ENCODE measurements at places on chromosomes 5 and 9.

DNA sequence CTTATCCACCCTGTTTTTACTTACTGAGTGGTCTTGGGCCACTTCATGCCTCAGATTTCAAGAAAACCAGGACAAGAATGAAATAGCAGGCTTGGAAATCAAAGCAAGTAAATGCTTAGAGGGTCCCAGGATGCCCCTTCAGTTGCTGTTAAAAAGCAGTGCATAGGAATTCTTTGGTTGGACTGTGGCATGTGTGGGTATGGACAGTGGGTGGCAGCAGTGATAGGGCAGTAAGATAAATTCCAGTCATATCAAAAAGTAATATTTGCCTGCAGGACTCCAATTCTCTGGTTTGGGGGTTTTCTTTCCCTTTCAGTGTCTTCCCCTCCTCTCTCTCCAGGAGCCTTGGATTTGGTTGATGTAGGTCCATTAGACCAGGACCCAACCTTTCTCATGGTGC lies 306.7 kb upstream of the CLINT1 start:
- no peak for DNase-seq

- no peak for DNase-seq
Measured at GRCh38 chr5:177484902-177485549, 11.6 kb upstream of the DBN1 start.

- DNase-seq: peak; percentile 29
Measured at GRCh38 chr9:117927354-117927753, 223.2 kb downstream of the TLR4 start.

- no peak for DNase-seq
Measured at GRCh38 chr5:135535820-135536801, at the start of gene NEUROG1. Gene NEUROG1 (minus strand): TSS chr5:135535964. CDS start chr5:135535690, 274 bp downstream.

- no peak for DNase-seq
Measured at GRCh38 chr5:60763061-60763460, 63.1 kb upstream of the DEPDC1B start.

GRCh38 chr5:109192027-109192426 lies 217.7 kb downstream of the PJA2 start:
- no peak for DNase-seq
